ENCODE measurements at places on chromosomes 7 and 10.

DNA sequence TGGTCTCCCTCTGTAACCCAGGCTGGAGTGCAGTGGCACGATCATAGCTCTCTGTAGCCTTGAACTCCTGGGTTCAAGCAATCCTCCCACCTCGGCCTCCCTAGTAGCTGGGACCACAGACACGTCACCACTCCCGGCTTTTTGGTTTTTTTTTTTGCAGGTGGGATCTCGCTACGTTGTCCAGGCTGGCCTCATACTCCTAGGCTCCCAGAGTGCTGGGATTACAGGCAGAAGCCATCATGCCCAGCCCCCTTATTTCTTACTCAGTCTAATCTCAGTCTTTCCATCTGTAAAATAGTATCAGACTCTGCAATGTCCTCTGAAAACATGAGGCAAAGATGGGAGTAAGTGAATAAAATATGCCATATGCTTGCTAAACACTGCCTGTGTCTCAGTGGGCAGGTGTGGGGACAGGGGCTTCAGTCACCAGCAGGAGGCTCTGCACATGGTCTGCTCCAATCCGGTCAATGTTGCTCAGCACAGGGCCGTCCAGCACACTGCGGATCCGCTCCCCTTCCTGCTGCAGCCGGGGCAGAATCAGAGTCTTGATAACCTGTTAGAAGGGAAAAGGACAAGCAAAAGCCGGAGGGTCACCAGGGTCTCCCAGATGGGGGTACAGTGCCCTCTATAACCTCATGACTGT lies 8.2 kb downstream of the AP4M1 start:
- DNase-seq, result no peak

GRCh38 chr7:19121977-19122588 lies 4.6 kb upstream of the TWIST1 start:
- DNase-seq, result no peak

GRCh38 chr10:7559386-7559785 lies 107.4 kb downstream of the ITIH5 start:
- DNase-seq, result no peak

DNA sequence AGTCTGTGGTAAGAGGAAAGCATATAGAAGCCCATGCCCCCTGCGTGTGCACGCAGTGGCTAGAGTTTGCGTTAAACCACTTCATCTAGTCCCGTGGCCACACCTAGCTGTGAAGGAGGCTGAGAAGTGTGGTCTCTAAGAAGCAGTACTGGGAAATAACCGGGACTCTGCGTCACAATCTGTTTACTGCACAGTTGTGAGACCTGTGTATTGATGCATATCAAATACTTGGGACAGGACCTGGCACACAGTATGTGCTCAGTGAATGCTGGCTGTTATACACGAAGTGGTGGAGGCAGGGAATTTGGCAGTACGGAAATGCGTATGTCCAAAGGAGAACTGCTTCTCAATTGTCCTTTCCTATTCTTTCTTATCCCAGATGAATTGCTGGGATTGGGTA lies 149.5 kb downstream of the ARHGAP21 start:
- no peak for DNase-seq

- no peak for DNase-seq
Measured at GRCh38 chr7:51124321-51124720, 192.3 kb downstream of the COBL start.

- no peak for DNase-seq
Measured at GRCh38 chr7:108026647-108027046, 23.7 kb upstream of the LAMB1 start.

DNA sequence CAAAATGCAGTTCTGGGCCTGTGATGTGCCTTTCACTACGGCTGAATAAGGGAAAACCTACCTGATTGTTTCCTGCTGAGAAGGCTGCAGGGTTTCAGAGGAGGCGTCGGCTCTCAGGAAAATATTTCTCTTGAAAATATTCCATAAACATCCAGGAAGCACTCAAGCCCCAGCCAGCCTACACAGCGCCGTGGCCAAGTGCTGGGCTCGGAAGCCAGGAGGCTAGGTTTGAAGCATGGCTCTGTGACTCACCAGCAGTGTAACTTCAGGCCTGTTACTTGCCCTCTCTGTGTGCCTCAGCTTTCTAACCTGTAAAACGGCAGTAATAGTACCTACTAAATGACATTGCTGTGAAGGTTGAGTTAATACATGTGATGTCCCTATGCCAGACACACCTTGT lies 399.1 kb downstream of the GATA3 start:
- no peak for DNase-seq

DNA sequence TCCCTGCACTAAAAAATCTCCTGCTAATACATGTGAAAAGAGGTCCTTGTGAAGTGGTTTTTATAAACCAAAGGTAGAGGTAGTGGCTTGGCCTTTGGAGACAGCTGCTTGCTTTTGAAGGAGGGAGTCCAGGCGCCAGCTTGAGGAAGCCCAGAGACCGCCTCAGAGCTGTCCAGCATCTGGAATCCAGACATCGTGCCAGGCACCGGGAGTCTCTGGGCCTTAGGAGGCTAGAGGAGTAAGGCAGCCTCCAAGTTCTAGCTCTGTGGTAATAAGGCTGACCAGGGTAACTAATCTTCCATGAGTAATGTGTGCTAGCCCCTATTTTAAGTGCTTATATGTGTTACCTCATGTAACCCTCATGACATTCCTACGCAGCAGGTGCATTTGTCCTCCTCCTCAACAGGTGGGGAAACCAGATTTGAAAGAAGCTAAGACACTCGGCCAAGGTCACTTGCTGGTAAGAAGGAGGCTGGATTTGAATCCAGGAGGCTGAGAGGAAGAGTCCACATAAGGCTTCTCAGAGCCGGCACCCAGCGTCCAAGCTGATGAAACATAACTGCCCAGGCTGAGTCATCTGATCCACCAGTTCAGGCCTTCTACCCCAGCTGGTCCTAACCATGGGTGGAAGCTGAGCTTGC lies 26.1 kb downstream of the PRLHR start:
- no peak for DNase-seq

DNA sequence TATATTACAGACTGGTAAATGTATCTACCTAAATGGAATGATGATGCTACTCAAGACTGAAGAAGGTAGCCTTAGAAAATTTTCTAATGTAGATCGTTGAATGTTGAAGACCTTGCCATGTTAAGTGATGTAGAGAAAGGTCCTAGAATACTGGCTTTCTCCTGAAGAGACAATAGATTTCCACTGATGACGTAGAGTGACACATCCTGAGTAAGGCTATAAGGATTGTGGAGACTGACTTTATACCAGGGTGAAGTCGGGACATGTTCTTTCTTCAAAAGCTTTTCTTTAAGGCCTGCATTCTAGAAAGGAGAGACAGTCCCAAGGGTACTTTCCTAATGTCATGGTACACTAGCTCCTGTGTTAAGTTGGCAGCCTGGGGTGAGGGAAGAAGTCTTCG lies 58.6 kb downstream of the PCDH15 start:
- no peak for DNase-seq

GRCh38 chr7:128176696-128177095 lies 64.4 kb upstream of the LEP start:
- DNase-seq, result no peak

- DNase-seq, result no peak
Measured at GRCh38 chr10:17381502-17382142, 72.8 kb downstream of the ST8SIA6 start.

DNA sequence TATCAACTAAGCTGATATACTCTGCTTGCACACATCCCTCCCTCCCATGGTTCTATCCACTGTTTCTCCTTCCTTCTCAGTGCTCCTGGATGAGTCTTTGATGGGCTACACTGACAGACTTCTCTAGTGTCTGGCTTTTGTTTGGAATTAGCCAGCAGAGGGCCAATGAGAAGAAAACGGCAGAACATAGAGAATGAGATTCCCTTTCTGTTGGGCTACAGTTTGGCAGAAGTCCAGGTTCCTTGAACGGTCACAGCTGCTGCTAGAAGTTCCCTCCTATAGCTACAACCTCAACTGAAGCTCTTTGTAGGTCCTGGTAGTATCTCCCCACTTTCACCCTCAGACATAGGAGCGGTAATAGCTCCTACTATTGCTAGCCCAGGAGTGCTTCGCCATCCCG lies 251.1 kb upstream of the LRRN3 start:
- DNase-seq, result peak; percentile 20

DNA sequence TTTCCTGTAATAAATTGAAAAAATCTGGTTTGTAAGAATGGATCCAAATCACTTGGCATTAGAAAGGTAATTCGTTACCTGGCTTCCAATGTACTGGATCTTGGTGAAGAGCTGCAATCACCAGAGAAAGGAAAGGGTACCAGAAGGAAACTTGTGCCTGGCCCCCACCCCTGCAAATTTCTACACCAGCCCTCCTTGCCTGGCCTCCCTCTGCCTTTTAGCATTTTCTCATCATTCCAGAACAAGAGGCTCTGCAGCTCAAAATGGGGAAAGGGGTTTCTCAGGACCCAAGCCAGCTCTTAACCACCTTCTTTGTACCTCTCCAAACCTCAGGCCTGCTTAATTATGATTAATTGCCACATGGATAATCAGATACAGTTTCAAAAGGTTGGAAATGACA lies 612.8 kb upstream of the MGMT start:
- no peak for DNase-seq

GRCh38 chr10:6233725-6234277 lies 31.1 kb downstream of the PFKFB3 start:
- DNase-seq, result no peak

DNA sequence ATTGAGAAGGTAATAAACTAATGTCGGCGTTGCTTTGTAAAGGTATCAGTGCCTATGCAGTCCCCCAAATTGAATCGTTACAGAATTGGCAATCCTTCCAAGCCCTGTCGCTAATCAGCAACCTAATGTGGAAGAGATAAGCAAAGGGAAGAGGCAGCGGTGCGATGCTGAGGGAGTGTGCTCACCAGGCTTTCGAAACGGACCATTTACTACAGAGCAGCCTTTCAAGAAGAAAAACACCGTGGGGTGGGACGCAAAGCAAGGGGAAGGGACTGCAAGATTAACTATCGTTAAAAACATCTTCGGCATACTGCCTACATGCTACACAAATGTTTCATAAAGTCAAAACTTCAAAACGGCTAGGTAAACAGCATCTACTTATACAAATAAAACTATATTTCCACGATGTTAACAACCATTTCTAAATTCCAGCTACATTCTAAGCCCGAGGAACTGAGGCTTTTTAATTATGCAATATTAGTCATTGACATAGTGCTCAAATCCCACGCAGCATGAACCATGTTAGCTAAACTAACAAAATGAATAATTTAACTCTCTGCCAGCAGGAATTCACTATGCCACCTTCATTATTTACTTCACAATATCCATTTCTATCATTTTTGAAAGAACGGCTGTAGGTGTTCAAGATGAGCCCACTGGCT lies 85.2 kb downstream of the CHCHD3 start:
- DNase-seq, result no peak

- DNase-seq, result no peak
Measured at GRCh38 chr10:13395540-13395939, 47.4 kb upstream of the SEPHS1 start.

DNA sequence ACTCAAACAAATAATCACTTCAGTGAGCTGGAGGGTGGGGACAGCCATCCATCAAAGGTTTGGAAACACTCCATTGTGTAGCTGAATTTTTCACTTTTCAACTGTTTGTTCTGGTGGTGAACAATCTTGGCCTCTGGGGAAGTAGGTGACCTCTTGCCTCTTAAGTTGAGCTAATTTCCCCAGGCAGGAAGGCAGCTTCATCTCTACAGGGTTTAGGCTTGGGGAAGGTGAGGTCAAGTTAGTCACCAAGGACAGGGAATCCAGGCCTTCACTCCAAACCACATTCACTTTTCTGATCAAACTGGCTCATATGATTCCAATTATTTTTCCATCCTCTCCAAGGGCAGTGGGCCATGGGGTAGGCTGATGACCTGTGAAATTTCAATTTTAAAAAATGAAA lies 138.3 kb upstream of the HABP2 start:
- DNase-seq, result no peak

GRCh38 chr7:112572669-112573301 lies 92.0 kb downstream of the LSMEM1 start:
- no peak for DNase-seq
